ENCODE measurements at places on chromosomes 16 and 17.

DNA sequence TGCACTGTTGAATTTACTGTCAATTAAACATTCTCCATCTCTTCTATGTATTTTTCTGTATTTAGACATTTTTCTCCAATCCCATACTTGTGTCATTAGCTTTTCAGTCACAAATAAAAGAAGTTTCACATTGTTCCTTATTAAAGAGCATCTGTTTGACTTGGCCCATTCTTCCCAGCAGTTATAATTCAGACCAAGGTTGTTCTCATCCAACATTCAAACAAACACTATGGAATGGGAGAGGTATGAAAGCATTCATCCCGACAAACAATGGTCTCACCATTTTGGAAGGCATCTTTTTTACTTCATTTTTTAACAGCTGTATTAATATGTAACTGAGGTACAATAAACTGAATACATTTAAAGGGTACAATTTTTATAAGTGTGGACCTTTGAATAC is 208.8 kb upstream of the MAF start:
- no peak for DNase-seq

DNA sequence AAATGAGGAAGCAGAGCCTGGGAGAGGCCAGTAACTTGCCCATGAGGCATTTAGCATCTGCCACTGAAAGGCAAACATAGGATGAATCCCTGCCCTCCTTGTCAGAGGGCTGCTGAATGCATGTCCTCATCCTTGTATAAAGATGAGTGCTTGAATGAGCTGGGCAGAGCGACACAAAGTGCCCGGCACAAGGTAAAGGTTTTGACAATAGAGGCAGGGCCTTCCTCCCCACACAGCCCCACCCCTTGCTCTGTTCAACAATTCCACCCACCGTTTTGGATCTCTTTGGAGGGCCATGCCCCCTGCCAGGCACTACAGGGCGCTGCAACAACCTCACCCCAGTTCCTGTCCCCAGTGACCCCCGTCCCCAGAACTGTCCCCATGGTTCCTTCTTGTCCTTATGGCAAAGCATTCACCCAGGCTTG is 1.4 kb upstream of the KRT19 start:
- no peak for DNase-seq

GRCh38 chr16:8614435-8615029 is 7.0 kb upstream of the METTL22 start:
- DNase-seq, result no peak

DNA sequence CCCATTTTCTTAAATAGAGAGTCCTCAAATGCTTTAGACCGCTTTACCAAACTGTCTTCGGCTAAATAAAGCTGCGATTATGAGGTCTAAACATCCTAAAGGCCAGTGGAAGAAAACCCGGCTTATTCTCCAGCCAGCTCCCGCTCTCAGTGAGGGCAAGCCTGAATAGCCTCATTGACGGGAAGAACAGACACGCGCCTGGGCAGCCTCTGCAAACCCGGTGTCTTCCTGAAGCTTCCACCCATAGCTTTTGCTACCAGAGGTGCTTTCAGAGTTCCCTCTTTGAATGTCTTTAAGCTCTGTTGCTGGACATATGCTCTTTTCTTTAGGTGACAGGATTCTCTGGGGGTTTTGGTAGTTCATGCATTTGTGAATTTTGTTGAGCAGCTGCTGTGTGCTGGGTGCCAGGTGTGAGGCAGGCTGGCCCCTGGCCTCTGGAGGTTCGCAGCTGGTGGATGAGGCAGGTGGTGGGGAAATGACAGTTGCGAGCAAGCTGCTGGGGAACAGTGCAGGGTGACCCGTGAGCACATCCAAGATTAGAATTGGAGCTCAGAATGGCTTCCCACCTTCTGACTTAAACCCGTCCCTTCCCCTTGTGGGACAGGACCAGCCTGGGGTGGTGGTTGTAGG is 44.7 kb downstream of the CRISPLD2 start:
- DNase-seq, result no peak

DNA sequence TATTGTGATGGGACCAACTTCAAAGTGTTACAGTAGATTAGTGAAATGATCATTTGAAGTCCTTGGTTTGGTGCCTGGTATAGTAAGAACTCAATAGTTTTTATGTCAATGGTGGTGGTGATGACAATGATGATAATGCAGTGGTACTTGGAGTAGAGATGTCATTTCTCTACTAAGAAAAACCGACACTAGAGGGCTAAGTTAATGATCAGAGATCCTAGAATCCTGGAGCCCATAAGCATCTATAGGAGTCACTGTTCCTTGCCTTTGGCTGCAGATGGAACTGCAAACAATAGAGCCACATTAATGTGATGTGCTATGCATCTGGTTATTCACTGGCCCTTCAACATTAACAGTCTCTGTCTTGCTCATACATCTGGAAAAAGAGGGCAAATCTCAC is 103.8 kb downstream of the ANKFN1 start:
- DNase-seq, result no peak

DNA sequence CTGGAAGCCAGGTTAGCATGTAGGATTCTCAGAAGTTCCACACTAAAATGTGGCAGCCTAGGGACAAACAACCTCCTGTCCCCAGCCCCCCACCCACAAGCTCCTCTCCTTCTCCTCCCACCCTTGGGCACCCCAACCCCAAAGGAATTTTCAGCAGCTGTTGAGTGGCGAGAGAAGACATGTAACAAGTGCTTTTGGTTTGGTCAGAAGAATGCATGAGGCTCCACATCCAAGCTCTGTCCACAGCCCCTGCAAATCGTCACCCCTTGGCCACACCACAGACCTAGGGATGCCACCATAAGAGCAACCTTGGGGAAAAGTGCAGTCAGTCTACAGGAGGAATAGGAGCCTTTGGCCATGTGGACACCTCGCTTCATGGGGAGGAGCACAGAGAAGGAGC is 11.9 kb upstream of the RAB37 start:
- DNase-seq, result no peak

DNA sequence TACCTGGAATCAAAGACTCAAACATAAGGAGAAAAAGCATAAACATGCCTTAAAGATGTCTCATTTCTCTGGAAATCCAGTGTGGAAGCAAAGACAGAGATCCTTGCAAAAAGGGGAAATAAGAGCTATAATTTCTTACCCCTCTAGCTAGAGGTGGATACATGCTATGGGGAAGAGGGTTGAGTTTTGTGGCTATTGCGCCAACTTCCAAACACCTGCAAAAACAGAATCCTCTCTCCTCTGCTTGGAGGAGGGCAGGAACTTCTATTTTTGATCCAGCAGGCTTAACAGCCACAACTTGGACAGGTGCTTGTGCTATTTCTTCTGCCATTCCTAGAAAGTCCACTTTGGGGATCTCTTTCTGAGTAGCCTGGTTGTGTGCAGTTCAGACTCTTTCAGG is 21.5 kb upstream of the NUDT7 start:
- DNase-seq, result no peak
